Activated CD4-positive, alpha-beta T cell treated with anti-CD3 and anti-CD28 coated beads, Interleukin-2, amount 50 U/mL, for 4 hours (primary cell): ENCODE measurements at places on chromosomes 6 and 20.

DNA sequence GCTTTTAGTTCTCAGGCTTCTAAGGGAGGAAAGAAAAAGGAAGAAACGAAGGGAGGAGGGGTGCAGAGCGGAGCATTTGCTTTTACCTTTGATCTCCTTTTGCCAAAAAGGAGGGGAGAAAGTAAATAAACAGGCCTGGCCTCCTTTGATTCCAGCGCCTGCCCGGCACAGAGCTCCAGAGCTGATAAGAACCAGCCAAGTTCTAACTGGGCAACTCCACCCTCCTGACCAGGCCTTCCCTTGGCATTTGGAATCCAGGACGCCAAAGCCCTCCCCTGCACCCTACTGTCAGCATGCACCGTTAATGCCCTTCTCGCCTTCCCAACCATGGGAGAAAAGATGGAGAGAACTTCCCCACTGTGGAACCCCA lies 120.8 kb upstream of the PTPN1 start:
- no peak for DNase-seq

DNA sequence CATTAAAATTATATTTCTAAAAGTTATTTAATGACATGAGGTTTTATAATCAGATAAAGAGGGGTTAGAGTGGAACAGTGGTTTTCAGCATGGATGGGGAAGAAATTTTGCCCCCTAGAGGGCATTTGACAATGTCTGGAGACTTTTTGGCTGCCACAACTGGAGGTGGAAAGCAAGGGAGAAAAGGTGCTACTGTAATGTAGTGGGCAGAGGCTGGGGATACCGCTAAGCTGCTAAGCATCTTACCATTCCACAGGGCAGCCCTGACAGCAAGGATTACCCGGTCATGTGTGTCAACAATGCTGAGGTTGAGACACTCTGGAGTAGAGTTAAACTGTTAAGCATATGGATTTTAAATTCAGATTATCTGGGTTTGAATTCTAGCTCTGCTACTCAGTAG lies 52.9 kb upstream of the FABP7 start:
- no peak for DNase-seq

DNA sequence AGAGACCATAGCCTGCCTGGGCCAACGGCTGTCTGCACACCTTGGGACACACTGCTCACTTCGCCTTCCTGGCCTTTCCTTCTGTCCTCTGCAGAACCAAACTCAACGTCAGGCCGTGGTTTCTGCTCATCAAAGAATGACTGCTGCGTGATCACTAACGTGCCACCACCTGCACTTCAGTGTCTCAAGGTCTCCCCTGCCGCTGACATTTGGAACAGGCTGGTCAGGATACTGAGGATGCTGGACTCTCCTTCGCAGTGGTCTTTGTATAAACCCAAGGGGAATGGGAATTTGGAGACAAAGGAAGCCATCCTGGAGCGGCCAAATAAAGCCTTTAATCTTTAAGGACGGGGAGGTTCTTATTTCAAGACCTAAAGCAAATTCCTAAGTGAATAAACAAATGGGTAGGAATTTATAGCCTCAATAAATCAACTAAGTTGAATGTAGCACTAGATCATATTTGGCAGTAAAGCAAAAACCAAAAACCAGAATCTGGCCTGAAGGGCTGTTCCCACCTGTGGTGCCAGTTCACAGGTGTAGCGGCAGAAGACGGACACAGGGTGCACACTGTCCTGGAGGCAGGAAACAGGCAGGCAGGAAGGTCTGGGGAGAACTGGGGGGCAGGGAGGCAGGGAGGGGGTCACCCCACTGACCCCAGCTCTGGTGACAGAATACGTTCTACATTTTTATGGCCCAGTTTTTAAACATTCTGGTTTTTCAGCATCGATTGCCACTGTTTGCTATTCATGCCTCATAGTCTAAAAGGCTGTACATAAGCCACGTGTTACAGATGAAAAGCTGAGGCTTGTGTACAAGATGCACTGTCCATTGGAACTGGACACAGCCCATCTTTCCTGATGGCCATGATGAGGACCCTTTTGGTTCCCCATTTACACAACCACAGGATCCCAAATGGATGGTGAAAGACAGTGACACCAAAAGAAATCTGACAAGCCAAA lies 36.6 kb downstream of the ABHD12 start:
- DNase-seq = no peak

DNA sequence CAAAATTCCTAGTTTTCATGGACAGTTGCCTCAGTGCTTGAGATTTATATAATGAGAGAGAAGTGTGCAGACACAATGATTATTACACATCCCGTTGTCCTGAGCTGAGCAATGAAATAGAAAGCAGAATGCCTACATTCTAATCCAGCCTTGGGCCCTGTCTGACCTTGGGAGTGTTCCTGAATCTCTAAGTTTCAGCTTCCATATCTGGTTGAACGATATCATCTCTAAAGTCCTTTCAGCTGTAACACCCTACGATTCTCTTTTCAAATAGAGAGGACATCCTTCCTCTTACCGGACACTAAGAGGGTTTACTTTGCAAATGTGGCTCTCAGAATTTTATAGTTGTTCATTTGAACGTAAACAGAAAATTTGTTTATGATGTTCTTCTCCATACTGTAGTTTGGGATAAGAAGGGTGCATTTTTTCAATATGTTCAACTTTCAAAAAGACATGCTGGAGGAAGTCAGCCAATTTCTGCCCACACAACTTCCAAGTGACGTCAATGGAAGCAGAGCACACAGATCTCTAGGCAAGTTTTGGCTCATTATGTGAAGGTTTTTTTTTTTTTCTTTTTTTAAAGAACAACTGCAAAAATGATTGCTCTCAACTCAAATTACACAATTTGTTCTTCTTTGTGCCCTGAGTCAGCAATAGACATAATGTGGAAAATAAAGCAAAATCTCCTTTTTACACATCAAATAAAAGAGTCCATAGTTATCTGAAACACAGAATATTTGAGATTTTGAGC lies 50.4 kb downstream of the PDE7B start:
- no peak for DNase-seq

DNA sequence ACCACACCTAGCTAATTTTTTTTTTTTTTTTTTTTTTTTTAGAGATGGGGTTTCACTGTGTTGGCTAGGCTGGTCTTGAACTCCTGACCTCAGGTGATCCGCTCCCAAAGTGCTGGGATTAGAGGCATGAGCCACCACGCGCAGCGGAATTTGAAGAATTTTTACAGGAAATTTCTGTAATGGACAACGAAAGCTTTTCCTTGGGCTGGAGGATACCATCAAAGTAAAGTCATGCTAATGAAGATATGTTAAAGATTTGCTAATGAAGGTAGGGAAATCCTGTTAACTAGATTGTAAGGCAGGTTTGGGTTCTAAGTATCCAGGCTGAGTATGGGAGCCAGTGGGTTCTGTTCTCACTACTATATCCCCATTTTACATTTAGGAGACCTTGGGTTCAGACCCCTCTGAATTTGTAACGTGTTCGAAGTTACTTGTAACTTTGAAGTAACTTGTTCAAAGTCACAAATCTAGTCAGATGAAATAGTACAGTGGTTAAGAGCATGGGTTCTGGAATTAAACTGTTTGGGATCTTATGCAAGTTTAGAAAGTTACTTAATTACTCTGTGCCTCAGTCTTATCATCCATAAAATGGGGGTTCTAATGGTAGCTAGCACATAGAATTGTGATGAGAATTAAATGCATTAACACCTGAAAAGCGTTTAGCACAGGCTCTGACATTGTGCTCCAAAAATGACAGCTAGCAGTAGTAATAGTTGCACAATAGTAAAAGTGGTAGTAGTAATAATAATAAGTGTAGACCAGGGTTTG lies 123.4 kb upstream of the GPR6 start:
- no peak for DNase-seq

DNA sequence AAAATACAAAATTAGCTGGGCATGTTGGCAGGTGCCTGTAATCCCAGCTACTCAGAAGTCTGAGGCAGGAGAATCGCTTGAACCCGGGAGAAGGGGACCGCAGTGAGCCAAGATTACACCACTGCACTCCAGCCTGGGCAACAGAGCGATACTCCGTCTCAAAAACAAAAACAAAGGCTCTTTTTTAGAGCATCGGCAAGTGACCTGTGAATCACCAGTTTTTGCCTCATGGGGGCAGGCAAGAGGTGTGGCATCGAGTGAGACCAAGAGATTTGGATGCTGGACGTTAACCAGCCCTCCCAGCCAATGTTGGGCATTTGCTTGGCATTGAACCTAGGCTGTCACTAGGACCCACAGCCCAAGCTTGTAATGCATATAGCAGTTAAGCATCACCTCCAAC lies 14.6 kb upstream of the CDK5RAP1 start:
- no peak for DNase-seq

DNA sequence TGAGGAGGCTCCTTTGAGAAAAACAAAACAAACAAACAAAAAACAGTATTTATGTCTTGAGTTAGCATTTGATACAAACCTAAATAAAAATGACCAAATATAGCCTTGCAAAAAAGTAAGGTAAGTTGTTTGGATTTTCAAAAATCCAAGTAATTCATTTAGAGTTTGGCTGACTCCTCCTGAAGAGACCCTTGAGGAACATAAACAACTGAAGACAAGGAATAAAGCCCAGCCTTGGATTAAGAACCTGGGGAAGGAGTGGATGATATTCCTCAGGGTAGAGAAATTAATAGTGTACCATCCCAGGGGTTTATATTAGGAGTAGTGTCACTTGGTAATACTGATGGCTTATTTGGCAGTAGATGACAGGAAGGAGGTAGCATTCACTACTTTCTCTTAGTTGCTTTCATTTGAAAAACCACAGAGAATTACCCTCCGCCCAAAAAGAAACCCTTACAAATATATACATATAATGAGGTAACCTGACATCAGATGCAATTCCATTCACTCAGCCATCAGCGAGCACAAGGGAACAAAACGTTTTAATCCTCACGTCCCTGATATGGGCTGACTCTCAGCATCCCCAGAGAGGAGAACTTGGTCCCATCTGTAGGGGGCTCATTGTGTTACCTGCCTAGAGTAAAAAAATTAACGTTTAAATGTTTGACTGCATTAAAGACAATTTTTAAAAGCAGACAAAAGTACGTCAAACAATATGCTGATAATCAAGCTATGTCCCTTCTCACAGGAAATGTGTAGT lies 57.0 kb downstream of the SOBP start:
- no peak for DNase-seq

GRCh38 chr6:157996201-157996712 lies 14.6 kb downstream of the SYNJ2 start:
- no peak for DNase-seq

GRCh38 chr6:67501755-67502154 lies 1133.3 kb upstream of the ADGRB3 start:
- DNase-seq = no peak

- no peak for DNase-seq
These were observed 80.4 kb upstream of the RIPOR2 start for GRCh38 chr6:25016014-25016720.

- no peak for DNase-seq
These were observed 2.1 kb downstream of the MYLIP start for GRCh38 chr6:16130932-16131387.

DNA sequence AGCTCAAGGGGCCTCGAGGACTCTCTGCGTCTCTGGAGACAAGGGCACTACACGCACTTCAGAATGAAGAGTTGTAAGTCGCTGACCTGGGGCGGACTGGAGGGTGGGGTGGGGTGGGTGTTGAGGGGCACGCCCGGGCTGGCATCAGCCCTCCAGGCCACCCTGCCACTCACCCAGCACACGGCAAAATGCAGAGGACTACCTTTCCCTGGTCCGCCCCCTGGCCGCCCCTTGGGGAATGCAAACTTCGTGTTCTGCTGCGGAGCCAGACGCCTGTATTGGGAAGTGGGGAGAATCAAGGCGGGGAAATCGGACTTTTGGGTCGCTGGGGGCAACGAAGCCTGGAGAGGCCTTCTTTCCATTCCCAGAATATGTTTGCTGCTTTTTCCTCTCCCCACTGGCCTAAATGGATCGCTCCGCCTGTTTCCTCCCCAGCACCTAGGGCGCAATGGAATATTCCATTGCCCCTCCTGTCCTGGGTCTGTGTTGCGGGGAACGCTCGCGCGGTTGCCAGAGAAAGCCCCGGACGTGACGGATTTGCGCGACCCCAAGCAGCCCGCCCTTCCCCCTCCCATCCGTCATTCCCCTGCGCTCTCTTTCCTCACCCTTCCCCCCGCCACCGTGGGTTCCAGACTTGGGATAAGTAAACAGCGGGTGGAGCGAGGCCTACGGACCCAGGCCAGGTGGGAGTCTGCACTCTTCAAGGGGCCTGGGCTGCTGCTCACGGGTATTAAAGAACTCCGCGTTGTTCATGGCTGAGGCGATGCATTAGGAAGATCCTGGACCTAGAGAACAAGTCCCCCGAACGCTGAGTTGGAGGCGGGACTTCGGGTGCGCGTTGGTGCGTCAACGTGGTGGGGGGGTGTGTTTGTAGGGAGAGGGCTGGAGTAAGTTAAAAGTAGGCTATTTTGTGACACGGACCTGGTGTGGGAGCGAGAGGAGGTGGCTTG lies at the start of gene PPT2:
Gene PPT2, plus strand, starts transcription at position 578 of the 950 bp plus-strand sequence. CDS start 454 bp downstream, outside the sequence.
- DNase-seq = peak; percentile 55

- no peak for DNase-seq
These were observed 81.7 kb upstream of the NNAT start for GRCh38 chr20:37439223-37439933.

GRCh38 chr6:40376113-40376650 lies 211.0 kb downstream of the LRFN2 start:
- DNase-seq = no peak

DNA sequence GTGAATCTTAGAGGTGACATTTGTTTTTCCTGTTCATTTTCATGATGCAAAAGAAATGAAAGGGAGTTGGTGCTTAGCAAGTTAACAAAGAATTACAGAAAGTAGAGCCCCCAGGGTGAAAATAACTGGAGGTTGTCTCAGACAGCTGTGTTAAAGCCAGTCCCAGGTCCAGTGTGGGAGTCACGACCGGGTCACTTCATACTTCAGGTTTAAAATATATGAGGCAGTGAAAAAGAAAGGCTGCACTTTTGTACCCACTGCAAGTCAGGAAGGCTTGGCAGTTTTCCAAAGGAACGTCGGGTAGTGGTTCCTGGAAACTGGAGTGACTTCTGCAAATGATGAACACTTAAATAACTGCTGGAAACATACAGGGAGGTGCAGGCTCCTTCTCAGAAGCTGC lies 91.5 kb upstream of the THBS2 start:
- DNase-seq = no peak

- peak; percentile 68 for DNase-seq
These were observed 54.3 kb downstream of the SYTL3 start for GRCh38 chr6:158703837-158704822.

DNA sequence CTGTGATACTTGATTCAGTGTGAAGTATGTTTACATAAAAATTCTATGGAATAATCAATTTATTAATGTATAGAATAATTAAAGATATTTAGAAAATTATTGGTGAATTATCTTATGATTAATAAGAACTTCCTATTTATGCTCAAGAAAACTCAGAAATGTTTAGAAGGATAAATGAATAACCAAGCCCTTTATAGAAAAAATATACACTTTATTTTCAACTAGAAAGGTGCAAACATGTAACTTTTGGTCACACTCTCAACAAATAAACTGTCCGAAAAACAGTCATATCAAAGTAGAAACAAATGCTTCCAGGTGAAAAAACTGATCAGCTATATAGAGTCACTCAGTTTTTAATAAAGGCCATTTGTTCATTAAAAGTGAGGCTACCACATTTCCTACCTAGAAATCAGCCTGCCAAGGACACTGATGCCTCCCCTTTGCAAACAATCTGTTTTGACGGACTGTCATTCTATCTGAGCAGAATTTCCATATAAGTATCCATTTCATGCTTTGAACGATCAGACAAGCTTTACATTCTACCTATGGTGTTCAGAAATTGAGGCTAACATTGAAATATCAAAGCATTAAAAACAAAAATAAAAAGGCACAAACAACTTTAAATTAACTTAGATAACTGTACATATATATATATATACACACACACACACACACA lies 3.0 kb downstream of the CCN2 start:
- no peak for DNase-seq
